ENCODE measurements at places on chromosomes 7 and 10.

DNA sequence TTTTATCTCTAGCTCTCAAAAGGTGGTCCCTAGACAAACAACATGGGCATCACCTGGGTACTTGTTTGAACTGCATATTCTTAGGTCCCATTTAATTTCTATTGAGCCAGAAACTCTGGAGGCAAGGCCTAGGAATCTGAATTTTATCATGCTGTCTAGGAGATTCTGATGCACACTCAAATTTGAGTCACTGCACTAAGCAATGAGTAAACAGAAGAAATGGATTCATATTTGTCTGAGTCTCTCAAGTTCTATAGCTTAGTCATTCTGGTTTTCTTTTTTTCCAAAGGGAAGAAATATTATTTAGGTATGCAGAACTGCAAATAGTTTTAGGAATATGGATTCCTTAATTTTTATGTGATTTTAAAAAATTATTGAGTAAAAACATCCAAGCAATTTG is 185.5 kb downstream of the SEMA3A start:
- DNase-seq, result no peak

DNA sequence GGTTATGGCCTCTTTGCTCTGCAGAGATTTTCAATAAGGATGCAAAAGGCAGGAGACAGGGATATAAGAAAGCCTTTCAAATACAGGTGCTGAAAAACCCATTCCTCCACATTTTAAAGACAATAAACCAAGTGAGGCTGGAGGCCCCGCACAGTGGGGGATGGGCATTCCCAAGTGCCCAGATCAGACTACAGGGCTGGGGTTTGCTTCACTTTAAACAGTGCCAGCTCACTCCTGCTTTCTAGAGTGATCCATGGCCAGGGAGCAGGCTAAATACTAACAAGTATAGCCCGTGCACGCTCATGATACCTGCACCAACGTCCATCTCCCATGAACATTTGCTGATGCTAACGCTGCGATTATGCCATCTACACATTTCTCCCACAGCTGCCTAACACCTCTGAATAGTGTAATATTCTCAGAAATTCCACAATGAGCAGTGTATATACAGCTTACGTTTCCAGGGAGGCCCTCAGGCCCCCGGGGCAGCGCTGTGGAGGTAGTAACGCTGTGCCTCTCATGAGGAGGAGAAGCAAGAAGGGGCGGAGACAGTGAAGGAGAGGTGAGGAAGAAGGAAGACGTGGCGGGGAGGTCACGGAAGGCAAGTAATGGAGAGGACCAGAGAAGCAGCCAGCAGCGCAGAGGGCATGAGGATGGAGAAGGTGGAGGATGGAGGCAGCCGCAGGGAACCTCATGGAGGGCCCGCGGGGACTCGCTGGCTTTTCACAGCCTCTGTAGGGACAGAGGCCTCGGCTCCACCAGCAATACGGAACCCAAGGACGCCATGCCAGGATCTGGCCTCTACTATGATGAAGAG is 141.7 kb downstream of the USP6NL start:
- DNase-seq, result no peak

DNA sequence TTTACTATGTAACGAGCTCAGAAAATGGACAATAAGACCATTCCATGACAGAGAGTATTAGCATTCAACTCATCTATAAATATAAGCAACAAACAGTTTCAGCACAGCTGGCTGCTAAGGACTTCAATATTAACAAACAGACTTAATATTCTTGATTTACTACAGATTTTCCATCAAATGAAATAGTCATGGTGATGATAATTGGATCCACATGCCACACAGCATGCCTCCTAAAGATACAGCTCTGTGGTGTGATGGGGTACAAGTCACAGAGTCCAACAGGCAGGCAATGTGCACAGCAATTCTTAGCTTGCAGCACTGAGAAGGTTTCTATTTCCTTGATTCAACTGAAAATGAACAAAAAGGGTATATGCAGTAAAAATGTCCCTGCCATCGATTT is 54.0 kb downstream of the DOCK4 start:
- no peak for DNase-seq

DNA sequence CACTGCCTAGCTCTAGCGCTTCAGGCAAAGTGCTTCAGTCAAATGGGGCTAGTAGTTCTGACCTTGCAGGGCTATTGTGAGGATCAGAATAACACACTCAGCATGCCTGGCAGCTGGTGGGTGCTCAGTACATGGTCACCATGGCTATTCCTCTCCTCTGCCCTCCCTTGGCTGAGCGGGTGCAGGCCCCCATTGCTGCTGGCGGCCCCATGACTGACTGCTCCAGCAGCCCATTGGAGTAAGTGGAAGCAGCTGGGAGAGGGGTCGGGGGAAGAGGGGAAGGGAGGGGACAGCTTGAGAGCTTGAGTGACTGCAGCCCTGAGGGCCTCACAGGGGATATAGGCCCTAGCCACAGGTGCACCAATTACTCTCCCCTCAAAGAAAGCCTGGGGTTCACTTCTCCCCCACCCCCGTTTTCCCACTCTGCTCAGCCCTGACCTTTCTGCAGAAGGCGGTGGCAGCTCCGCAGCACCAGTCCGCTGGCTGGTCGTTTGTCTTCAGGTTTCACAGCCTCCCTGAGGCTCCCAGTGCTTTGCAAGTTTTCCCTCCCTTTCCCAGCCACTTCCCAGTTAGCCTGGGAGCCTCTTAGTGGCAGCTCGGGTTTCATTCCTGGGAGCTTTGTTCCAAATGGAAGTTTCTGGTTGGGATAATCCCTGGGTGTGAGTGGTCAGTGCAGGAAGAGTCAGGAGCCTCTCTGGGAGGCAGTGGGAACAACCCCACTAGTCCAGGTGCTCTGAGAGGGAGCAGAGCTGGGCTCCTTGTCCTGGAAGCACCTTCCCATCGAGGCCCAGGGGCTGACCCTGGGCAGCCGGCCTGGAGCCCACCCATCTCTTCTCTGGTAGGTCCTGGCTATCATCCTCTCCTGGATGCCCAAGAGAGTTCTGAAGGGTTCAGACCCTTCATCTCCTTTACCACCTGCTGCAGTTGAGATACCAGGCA is 16.3 kb downstream of the FGF8 start:
- DNase-seq, result no peak

- DNase-seq, result no peak
Measured at GRCh38 chr7:150382844-150383225, 3.7 kb downstream of the ZNF775 start.

DNA sequence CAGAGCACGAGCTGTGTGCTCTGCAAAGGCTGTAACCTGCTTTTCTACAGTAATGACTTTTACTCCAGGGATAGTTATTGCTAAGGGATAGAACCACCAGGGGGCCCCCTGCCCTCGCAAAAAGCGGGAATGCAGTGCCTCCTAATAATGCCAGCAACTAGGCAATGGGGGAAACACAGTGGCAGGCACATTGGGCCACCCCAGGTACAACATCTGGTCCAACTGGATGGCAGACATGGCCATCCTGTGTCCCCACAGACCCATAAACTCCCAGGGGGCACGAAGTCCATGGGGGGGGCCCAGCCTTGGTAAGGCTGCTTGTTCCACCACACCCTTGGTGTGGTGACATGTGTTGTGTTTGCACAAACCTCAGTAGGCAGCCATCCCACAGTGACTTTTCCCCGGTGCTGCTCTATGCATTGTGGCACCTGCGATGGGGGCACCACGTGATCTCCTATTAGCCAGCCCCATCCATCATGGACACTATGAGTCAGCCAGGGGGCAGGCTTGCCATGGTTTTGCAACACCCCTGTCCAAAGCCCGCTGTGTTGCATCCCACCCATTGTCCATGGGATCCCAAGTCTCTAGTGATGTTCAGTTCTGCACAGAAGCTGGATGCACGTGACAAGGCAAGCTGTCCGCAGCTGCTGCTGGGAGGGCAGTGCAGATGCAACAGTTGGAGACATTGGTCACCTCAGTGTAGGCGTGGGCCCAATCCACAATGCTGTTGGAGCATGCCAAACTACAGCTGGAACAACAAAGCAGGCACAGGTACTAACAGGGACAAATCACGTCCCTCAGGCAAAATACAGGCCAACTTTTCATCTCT is 84.0 kb downstream of the ANLN start:
- DNase-seq, result no peak

DNA sequence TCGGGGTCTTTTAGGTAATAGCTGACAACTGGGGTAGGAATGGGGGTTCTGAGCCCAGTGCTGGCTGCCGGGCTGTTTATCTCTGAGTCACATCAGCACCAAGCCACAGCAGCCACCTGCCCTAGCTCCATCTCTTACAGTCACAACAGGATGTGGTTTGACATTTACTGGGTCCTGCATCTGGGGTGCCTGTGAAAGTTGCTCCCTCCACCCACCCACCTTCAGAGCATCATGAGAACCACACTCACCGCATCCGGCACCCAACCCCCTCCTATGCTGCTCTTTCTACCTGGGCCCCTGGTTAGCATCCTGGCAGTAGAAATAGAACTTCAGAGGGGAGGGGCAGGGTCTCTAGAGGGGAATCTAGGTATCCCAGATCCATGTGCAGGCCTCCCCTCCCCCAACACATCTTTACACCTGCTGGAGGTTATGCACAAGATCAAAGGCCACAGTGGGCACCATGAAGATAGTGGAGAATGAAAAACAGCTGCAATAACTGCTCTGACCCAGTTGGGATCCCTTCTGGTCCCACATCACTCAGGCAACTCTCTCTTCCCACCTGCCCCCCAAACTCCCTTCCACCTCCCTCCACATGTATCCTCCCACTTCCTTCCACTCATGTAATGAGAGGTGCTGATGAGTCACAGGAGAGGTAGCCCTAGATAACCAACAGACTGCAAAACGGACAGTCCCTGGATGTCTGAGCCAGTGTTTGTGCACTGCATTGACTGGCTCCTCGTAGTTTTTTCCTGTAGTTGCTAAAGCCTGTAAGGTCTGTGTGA is 38.2 kb downstream of the PRSS2 start:
- no peak for DNase-seq

DNA sequence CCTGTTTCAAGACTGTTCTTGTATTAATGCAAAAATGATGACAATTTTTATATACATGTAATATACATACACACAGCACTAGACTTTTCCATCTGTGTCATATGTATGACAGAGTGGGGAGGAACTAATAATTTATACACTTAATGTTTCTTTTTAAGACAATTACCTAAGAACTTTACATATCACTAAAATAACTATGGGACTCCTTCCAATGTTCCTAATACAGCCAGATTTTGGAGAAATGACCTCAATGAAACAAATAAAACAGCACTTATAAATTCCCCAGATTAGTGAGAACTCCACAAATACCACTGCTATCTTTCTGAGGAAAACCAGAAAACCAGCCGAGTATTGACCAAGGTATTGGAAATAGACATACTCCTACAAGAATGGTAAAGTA is 199.4 kb downstream of the ELMO1 start:
- no peak for DNase-seq

- no peak for DNase-seq
Measured at GRCh38 chr10:32350811-32351350, 3.9 kb upstream of the EPC1 start.

DNA sequence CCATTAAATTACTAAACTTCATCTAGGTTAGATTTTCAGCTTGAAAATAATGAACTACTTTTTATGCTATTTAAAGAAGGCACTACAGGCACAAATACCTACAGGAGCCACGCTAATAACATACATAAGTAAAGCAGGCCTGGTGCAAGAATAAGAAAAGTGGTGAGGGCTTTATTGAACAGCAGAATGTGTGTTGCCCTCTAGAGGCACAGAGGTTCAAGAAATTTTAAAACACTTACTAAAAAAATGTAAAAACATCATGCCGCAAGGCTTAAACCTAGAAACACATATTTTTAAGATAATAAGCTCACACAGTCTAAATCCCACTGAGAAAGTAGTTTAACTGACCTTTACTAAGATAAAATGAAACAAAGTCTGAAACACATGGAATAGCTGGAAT is 20.3 kb downstream of the CACUL1 start:
- no peak for DNase-seq

- DNase-seq, result no peak
Measured at GRCh38 chr7:66258409-66258808, 53.3 kb downstream of the TPST1 start.

GRCh38 chr7:54831046-54831643 is 72.1 kb upstream of the SEC61G start:
- no peak for DNase-seq

DNA sequence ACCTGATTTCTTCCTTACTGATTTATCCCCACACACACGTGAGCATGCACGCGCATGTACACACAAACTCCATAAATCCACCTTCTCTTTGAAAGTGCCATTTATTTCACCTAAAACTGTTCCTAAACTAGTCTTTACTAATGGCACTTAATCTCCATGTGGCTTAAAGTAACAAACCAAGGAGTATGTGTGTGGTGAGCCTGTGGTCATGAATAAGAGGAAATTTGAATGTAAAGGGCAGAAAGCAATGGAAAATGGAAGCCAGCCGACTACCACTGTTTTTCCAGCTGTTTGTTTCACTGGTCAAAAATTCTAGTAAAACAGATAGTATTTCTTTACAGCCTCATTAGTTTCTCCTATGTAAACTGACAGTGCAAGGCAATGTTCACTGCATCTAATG is 23.8 kb downstream of the SEMA3C start:
- no peak for DNase-seq

DNA sequence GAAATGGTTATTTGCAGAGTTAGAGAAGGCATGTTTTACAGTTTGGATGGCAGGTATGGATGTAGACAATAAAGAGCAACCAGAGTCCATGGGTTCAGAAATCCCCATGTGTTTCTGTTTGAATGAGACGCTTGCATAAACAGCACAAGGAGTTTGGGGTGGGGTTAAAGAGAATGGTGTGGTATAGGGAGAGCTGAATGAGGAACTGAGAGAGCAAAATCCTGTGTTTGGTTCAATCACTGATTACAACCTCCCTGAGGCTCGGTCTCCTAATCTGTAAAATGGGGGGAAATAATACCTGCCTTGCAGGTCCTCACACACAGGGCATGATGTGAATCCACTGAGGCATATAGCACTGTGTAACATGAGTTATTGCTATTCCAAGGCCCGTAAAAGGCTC is 23.7 kb downstream of the CAV1 start:
- no peak for DNase-seq

DNA sequence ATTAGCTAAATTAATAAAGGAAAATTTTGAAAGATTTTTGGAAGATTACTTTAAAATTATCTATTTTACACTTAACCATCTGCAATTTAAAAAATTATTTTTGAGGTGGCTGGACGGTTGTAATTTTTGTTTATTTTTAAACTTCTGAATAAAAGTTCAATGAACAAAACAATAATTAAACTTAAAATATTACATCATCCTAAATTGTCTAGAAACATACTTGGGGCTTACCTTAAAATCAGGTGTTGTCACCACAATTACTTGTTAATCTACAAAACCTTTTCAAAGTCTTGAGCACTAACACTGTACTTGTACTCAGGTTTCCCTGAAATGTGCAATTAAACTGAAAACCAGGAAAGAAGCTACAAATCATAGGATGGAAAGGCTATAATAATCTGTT is 328.3 kb downstream of the NXPH1 start:
- DNase-seq, result no peak

- DNase-seq, result no peak
Measured at GRCh38 chr10:100873827-100874326, 38.9 kb upstream of the SLF2 start.

- DNase-seq, result no peak
Measured at GRCh38 chr7:155656891-155657290, 12.4 kb downstream of the RBM33 start.

DNA sequence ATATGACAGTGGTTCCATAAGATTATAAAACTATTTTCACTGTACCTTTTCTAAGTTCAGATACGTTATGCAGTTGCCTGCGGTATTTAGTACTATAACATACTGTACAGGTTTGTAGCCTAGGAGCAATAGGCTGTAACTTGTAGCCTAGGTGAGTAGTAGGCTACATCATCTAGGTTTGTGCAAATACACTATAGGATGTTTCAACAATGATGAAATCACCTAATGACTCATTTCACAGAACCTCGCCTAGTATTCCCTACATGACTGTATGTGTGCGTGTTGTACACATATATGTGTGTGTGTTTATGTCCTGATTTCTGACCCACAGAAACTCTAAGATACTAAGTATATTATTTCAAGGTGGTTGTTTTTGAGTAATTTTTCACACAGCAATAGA is 139.0 kb downstream of the HERPUD2 start:
- no peak for DNase-seq

All from NCI-H2081 treated with DMSO at 0.1 percent for 48 hours (cell line).